ENCODE measurements at places on chromosomes 13 and 19.

DNA sequence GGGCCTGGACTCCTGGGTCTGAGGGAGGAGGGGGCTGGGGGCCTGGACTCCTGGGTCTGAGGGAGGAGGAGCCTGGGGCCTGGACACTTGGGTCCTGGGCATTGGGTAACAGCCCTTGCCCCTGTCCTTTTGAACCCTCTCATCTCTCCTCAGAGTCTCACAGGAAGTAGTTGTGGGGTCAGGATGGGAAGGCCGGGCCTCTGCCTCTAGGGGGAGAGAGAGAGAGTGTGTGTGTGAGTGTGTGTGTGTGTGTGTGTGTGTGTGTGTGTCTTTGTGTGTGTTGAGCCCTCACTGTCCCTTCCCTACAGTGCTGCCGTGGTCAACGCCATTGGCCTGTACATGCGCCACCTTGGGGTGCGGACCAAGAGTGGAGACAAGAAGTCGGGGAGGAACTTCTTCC, 10.9 kb downstream of the ARHGEF1 start:
- no peak for DNase-seq

- peak; percentile 47 for DNase-seq
These were observed 14.6 kb upstream of the C13orf42 start for GRCh38 chr13:51125495-51126226.

GRCh38 chr19:46376241-46377153, 29.6 kb downstream of the PPP5C start:
- no peak for DNase-seq

DNA sequence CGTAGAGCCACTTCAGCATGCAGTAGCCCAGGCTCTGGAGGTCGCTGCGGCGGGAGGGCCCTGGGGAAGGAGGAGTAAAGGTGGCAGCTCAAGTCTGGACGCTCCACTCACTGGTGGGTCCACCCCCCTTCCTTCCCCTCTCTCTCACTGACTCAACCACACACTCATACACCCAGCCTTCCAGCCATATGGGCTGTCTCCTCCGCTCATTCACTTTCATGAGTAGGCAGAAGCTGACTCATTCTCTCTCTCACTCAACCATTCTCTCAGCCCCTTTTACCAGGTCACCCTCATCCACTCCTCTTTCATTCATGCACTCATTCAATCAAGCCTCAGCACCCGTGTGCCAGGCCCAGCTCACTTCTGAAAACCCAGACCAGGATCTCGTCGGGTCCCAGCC, 27.5 kb upstream of the SIGLEC11 start:
- no peak for DNase-seq

DNA sequence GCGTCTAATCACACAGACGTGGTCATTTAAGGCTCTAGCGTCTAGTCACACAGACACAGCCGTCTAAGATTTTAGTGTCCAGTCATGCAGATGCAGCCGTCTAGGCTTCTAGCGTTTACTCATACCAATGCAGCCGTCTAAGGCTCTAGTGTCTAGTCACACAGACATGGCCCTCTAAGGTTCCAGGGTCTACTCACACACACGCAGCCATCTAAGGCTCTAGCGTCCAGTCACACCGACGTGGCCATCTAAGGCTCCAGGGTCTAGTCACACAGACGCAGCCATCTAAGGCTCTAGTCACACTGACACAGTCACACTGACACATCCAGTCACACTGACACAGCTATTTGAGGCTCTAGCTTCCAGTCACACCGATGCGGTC, 55.7 kb downstream of the KLF2 start:
- no peak for DNase-seq

GRCh38 chr13:98429977-98430736, 146.8 kb downstream of the STK24 start:
- no peak for DNase-seq

DNA sequence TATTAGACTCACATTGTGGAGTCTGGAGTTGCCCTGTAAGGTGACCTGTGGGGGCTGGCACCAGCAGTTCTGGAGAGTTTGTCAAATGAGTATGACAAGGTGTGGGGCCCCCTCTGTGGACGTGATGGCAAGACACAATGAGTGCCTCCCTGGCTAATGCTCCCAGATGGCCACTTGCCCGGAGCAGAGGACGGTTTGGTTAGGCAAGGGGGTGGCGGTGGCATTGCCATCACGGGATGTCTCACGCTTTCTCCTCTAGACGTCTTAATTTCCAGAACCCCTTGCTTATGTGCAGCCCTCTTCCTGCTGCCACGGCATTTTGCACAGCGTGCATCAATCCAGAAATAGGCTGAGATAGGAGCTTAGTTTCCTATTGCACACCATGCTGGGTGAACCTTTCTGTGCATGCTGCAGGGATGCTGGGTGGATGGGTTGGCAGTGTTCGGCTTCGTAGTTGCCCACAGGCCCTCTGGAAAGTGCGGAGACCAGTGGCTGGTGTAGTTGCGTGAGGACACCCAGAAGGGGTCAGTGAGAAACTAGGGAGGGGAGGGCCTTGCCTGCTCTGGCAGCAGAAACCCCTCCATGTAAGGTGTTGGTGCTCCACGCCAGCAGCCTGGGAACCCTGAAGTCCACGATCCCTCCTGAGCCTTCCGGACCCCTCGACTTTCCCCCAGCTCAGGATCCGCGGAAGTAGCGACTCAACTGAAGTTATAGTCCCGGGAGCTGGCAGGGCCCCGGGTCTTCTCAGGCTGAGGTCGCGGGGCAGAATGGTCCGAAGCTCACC, 18.1 kb upstream of the LRP3 start:
- peak; percentile 48 for DNase-seq

GRCh38 chr13:77719128-77719527, 21.6 kb downstream of the SLAIN1 start:
- no peak for DNase-seq

GRCh38 chr13:80037505-80037888, 303.4 kb downstream of the SPRY2 start:
- peak; percentile 25 for DNase-seq

- DNase-seq = no peak
These were observed 18.4 kb downstream of the CPB2 start for GRCh38 chr13:46086421-46086922.

GRCh38 chr19:45099467-45100191, 6.7 kb downstream of the PPP1R37 start:
- DNase-seq = no peak

DNA sequence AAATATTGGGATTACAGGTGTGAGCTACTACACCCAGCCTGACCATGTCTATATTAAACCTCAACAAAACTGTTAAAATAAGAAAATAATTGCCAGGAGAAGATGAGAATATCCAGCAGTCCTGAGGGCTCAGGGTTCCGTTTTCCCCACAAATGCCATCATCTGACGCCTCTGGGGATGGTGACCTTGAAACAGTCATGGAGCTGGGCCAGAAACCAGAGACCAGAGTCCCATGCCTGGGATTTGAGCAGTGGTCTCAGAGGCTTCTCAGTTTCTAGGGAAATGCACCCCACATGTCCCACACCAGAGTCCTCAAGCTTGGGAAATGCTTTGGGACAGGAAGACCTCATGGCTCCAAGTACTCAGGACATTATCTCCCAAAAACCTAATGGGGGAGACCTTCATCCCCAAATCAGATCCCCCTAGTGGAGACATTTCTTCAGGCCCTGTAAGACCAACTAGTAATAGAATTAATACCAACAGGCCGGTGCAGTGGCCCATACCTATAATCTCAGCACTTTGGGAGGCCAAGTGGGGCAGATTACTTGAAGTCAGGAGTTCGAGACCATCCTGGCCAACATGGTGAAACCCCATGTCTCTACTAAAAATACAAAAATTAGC, 2.9 kb upstream of the MAP1S start:
- no peak for DNase-seq
